ENCODE measurements at places on chromosomes 12 and 14. TPM values are rescaled to one million over a fixed set of nuclear protein-coding genes. Genes with fewer than 3 reads are reported as not detected.

Gene SLC2A13
- total RNA-seq: 18.4 TPM

Gene ASCL1
- not detected for total RNA-seq

Gene KCNJ8
- total RNA-seq: 21.9 TPM

Gene KRT6C
- not detected for total RNA-seq

Gene PPP2R5C
- total RNA-seq: 98.9 TPM

Gene IQSEC3
- 0.66 TPM for total RNA-seq

Gene KRT78
- total RNA-seq: not detected

Gene LRP10
- total RNA-seq: 81.6 TPM

Gene CD163
- 817 TPM for total RNA-seq

Gene KRT86
- not detected for total RNA-seq

Gene NRIP2
- 1.5 TPM for total RNA-seq

Gene CCDC177
- not detected for total RNA-seq

Gene TOMM20L
- total RNA-seq: 2.6 TPM

Gene MEG3
- 60.8 TPM for total RNA-seq

Gene DENND5B
- 19.2 TPM for total RNA-seq

Gene CLEC6A
- total RNA-seq: not detected

Gene FGF6
- not detected for total RNA-seq

Gene IGFBP6
- 224 TPM for total RNA-seq

Gene DLK1
- total RNA-seq: not detected

Gene PSEN1
- 79.3 TPM for total RNA-seq

Gene GUCY2C
- not detected for total RNA-seq

Gene SELPLG
- total RNA-seq: 28.0 TPM

Gene PTPN21
- 20.5 TPM for total RNA-seq

Gene LALBA
- not detected for total RNA-seq

Gene ACSM4
- total RNA-seq: not detected

Gene SIVA1
- 65.4 TPM for total RNA-seq

Gene ATG14
- total RNA-seq: 22.2 TPM

Gene TAS2R50
- total RNA-seq: 3.6 TPM

Gene ACRBP
- total RNA-seq: 4.9 TPM

Gene RIPK3
- 11.7 TPM for total RNA-seq

Gene ERH
- total RNA-seq: 63.4 TPM

Gene SOAT2
- total RNA-seq: not detected

Gene VDR
- total RNA-seq: 4.8 TPM

Gene SLC7A8
- 55.9 TPM for total RNA-seq

Gene MIP
- total RNA-seq: not detected

Gene KRT79
- 2.0 TPM for total RNA-seq

Gene CPNE8
- 37.2 TPM for total RNA-seq
